ENCODE measurements at places on chromosomes 3 and 15. TPM values are rescaled to one million over a fixed set of nuclear protein-coding genes. Genes with fewer than 3 reads are reported as not detected.

The ATP10A gene
- 89.8 TPM for total RNA-seq

The SKIL gene
- 60.1 TPM for total RNA-seq

The PP2D1 gene
- total RNA-seq: not detected

The XYLB gene
- 38.7 TPM for total RNA-seq

The ROPN1 gene
- not detected for total RNA-seq

The SPATA12 gene
- total RNA-seq: not detected

The TUSC7 gene
- not detected for total RNA-seq

The ZPLD1 gene
- not detected for total RNA-seq

The CTXN2 gene
- not detected for total RNA-seq

The GUCA1C gene
- not detected for total RNA-seq

The CCR9 gene
- total RNA-seq: not detected

The NPAP1 gene
- not detected for total RNA-seq

The LRTM1 gene
- total RNA-seq: not detected

The PPP1R14D gene
- total RNA-seq: not detected

The SETD5 gene
- total RNA-seq: 131 TPM

The CELF6 gene
- total RNA-seq: 4.1 TPM

The ZCWPW2 gene
- 2.7 TPM for total RNA-seq

The LEKR1 gene
- 4.2 TPM for total RNA-seq

The PAQR9 gene
- not detected for total RNA-seq

The SRGAP3 gene
- 2.6 TPM for total RNA-seq

The GABRR3 gene
- total RNA-seq: not detected

The AMIGO3 gene
- total RNA-seq: 3.0 TPM

The OXTR gene
- total RNA-seq: 2.3 TPM

The STAG1 gene
- 26.8 TPM for total RNA-seq

The SV2B gene
- total RNA-seq: 2.6 TPM

The DUOXA2 gene
- total RNA-seq: not detected

The DPPA2 gene
- total RNA-seq: not detected

The PARP9 gene
- total RNA-seq: 31.8 TPM

The ADAMTS17 gene
- total RNA-seq: 8.1 TPM

The SNUPN gene
- 16.9 TPM for total RNA-seq

The ALPK3 gene
- total RNA-seq: 56.9 TPM

The SLC26A6 gene
- 93.9 TPM for total RNA-seq

The CHSY1 gene
- total RNA-seq: 153 TPM

The FANCD2OS gene
- total RNA-seq: not detected

The SPPL2A gene
- total RNA-seq: 500 TPM

The CACNA2D3 gene
- total RNA-seq: 3.2 TPM

The TRIM69 gene
- 10.4 TPM for total RNA-seq

The CLDN1 gene
- total RNA-seq: 0.21 TPM

The ARHGEF26 gene
- 88.0 TPM for total RNA-seq

The ALAS1 gene
- 28.4 TPM for total RNA-seq

The CYP19A1 gene
- 0.54 TPM for total RNA-seq

The ZMYND10 gene
- total RNA-seq: not detected

The WDR93 gene
- total RNA-seq: not detected

The GHSR gene
- total RNA-seq: not detected

The LMCD1 gene
- 813 TPM for total RNA-seq

The ILDR1 gene
- total RNA-seq: not detected

The CCDC54 gene
- total RNA-seq: not detected

The RLBP1 gene
- not detected for total RNA-seq

The LINGO1 gene
- 4.6 TPM for total RNA-seq

The SERPINI2 gene
- not detected for total RNA-seq

The SPESP1 gene
- total RNA-seq: 2.7 TPM

The FAM174B gene
- 10.0 TPM for total RNA-seq

The SMAD6 gene
- total RNA-seq: 73.3 TPM

The PLA2G4D gene
- not detected for total RNA-seq

The SLC24A5 gene
- total RNA-seq: not detected

The MAGI1 gene
- total RNA-seq: 88.5 TPM

The BNC1 gene
- total RNA-seq: 0.49 TPM

The STXBP5L gene
- 0.07 TPM for total RNA-seq
